ENCODE measurements at places on chromosomes 7 and 10. TPM values are rescaled to one million over a fixed set of nuclear protein-coding genes. Genes with fewer than 3 reads are reported as not detected.

The HOXA2 gene
- total RNA-seq, result 0.09 TPM

The LIPM gene
- total RNA-seq, result not detected

The C10orf53 gene
- not detected for total RNA-seq

DNA sequence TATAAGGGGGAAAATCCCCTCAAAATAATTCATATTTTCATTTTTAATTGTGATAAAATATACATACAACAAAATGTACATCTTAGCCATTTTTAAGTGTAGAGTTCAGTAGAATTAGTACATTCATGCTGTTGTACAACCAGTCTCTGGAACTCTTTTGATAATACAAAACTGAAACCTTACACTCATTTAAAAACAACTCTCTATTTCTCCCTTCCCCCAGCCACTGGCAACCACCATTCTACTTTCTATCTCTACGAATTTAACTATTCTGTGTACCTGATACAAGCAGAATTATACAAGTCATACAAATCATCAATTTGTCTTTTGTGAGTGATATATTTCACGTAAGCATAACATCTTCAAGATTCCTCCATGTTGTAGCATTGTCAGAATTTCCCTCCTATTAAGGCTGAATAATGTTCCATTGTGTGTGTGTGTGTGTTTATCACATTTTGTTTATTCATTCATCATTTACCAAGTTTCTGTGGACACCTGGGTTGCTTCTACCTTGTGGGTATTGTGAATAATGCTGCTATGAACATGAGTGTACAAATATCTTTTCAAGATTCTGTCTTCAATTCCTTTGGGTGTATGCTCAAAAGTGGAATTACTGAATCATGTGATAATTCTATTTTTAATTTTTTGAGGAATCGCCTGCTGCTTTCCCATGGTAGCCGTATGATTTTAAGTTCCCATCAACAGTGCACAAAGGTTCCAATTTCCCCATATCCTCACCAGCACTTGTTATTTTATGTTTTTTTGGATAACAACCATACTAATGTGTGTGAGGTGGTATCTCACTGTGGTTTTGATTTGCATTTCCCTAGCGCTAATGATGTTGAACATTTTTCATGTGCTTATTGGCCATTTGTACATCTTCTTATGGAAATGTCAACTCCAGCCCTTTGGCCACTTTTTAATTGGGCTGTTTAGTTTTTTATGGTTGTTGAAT is 4.7 kb upstream of the EBLN1 start:
- no peaks in the 10 kb centered on the region for H3K4me1 ChIP-seq
- no peak overlapping the region for H3K27ac ChIP-seq
- H3K4me3 ChIP-seq, result no peak overlapping the region
- DNase-seq, result no peak
- no peaks in the 10 kb centered on the region for H3K27me3 ChIP-seq

- H3K36me3 ChIP-seq, result no peaks in the 10 kb centered on the region
- H3K27me3 ChIP-seq, result peaks cover 9% of the 10 kb centered on the region
- peaks cover 9% of the 10 kb centered on the region for H3K4me1 ChIP-seq
- no peak overlapping the region for H3K4me3 ChIP-seq
- no peak overlapping the region for H3K27ac ChIP-seq
- DNase-seq, result no peak
Observed at GRCh38 chr10:8042721-8043568, 11.5 kb upstream of the GATA3 start.

DNA sequence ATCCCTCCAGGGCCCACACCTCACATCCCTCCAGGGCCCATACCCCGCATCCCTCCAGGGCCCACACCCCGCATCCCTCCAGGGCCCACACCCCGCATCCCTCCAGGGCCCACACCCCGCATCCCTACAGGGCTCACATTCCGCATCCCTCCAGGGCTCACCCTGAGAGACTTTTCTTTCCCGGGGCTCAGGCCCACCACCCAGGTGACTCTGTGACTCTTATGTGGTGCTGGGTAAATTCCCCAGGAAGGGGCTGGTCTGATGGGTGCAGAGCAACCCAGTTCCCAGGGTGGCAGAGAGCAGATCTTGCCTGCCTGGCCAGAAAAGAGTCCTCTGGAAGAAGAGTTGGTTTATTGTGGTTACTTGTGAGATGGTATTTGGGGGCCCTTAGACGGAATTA is 290.7 kb downstream of the TCERG1L start:
- H3K36me3 ChIP-seq, result no peaks in the 10 kb centered on the region
- no peaks in the 10 kb centered on the region for H3K27me3 ChIP-seq
- no peak overlapping the region for H3K4me3 ChIP-seq
- no peak overlapping the region for H3K27ac ChIP-seq
- no peak for DNase-seq
- no peaks in the 10 kb centered on the region for H3K4me1 ChIP-seq

DNA sequence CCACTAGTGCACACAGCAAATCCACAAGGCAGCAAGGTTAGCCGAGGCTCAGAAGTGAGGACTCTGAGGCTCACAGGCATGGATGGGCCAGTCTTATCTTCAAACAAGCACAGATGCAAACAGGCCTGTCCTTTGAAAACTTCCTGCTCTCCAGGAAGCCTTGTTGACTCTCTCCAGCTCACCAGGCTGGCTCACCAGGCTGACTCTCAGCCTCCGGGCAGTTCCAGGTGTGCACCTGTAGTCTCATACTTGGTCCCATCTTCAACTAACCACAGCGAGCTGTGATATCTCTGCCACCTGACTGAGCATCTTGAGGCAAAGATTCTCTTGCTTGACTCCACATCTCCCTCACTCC is 173.9 kb upstream of the ZMIZ1 start:
- H3K4me3 ChIP-seq, result no peak overlapping the region
- H3K4me1 ChIP-seq, result no peaks in the 10 kb centered on the region
- H3K27me3 ChIP-seq, result no peaks in the 10 kb centered on the region
- no peak overlapping the region for H3K27ac ChIP-seq
- no peaks in the 10 kb centered on the region for H3K36me3 ChIP-seq
- no peak for DNase-seq

- no peaks in the 10 kb centered on the region for H3K27me3 ChIP-seq
- no peak overlapping the region for H3K27ac ChIP-seq
- H3K4me1 ChIP-seq, result no peaks in the 10 kb centered on the region
- peak overlapping the region; percentile 93 for H3K4me3 ChIP-seq
- no peaks in the 10 kb centered on the region for H3K36me3 ChIP-seq
Observed at GRCh38 chr7:155001756-155002410, 1.0 kb downstream of the PAXIP1 start.

- no peak overlapping the region for H3K27ac ChIP-seq
- no peak overlapping the region for H3K4me3 ChIP-seq
- H3K4me1 ChIP-seq, result no peaks in the 10 kb centered on the region
- no peak for DNase-seq
- H3K36me3 ChIP-seq, result no peaks in the 10 kb centered on the region
Observed at GRCh38 chr10:29189256-29189655, 99.6 kb upstream of the LYZL1 start.

GRCh38 chr7:22563032-22563501 is 63.1 kb upstream of the STEAP1B start:
- H3K27me3 ChIP-seq, result no peaks in the 10 kb centered on the region
- H3K4me1 ChIP-seq, result peaks cover 17% of the 10 kb centered on the region
- H3K36me3 ChIP-seq, result no peaks in the 10 kb centered on the region
- no peak for DNase-seq

Measured in pancreas (tissue), 10 donors.